Cerebellum (tissue), 4 donors: ENCODE measurements at places on chromosomes 7 and 10.

DNA sequence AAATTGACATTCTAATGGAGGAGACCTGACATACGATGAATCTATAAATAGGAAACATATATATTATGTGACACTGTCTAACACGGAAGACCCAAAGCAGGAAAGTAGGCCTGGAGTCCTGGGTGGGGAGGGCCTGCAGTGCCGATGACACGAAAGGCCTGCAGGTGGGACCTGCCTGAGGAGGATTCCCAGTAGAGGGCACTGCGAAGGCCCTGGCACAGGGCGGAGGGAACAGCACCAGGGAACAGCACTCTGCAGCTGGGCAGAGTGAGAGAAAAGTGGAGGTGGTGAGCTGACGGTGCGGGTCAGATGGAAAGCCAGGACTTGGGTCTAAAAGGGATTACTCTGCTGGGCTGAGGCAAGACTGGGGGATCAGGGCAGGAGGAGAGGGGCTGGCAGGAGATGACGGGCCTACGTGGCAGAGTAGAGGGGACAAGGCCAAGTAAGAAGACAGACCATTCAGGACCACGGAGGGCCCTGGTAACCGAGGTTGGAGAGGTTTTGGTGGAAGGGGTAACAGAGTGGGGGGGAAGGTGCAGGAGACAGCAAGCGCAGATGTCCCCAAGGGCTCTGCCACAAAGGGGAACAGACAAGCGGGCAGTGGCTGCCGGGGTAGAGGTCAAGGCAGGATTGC lies 8.1 kb downstream of the ZNF746 start:
- DNase-seq: peak; percentile 40

DNA sequence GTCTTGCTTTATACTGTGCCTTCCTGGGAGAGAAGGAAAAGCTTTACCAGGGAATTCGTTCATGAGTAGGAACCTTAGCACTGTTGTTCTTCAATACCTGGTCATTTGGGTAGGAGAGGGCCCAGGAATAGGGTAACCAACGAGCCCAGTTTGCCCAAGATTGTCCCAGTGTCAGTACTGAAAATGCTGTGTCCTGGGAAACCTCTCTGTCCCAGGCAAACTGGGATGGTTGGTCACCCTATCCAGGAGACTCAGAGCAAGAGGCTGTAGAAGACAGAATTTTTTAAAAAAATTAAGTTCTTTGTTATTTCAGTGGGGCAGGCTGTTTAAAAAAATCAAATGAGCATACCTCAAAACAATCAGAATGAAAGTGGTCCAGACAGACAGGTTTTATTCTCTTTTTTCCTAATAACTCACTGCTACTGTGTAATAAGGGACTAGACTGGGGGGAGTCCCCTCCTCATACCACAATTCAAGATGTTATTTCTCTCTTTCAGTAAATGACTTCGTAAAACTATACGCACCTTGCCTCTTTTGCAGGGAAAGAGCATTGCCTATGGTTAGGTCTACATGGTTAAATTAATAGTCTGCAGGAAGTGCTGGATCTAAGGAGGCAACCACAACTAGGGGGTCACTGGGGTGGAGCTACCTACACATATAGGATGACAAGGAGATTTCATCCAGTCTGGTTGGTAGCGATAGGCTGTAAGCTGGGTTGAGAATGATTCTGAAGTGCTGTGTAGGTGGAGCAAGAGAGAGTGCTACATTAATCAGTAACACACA lies 41.1 kb upstream of the FAM133B start:
- DNase-seq: no peak

DNA sequence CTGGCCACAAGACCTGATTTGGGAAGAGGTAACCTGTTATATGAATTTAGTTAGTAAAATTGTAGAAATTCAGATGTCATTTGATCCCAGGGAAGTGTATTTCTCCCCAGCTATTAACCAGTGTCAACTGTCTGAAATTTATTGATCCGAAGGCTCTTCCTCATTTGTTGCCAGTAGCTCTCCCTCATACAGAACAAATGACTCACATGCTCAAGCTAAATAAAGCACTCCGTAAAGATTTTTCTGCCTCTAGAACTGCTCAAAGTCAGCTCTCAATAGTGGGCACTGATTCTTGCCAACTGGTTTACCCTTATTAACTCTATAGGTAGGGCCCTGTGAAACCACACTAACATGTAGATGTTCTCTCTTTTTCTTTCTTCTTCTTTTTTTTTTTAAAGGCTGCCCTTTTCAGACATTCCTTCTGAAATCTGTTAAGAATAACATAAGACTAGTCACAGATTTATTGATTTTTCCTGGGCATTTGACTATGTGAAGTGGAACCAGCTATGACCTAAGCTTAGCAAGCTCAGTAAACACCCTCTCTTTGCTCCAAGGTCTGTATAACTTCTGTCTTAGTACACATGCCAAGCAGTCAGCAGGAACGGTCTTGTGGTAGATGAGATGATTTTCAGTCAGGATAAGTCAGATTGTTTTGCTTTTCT lies 21.8 kb downstream of the RPA3 start:
- no peak for DNase-seq

DNA sequence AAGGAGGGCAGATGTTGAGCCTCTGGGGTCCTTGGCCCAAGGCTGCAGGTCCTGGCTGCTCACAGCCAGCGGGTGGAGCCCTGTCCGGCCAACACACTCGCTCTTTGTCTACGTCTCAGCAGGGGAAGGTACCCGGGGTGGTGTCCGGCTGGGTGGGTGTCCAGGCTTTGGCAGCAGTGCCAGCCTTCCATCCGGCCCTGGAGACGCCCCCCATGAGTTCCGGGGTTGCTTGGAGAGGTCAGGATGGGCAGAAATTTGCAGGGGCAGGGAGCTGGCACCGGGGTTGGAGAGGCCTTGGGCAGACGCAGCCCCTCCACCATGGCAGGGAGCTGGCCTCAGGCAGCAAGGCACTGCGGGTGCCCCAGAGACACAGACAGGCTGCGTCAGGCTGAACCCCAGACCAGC lies 42.2 kb upstream of the ELN start:
- DNase-seq: no peak

- DNase-seq: no peak
Measured at GRCh38 chr10:123746061-123746460, 79.9 kb downstream of the GPR26 start.

DNA sequence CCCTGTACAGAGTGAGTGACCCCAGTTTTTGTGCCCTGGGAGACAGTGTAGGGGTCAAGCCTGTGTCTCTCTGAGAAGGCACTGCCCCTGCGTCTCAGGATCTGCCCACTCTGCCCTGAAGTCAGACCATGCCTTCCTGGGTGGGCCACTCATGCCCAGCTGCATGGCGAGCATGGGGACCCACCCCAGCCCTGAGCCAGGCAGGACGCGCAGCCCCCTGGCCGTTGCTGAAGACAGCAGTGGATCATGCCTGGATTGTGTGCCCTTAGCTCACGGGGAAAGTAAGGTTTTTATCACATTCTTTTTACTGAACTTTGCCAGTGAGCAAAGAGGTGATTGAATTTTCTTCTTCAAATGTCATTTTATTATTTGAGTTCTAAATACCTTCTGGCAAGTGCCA lies 66.2 kb downstream of the WDR37 start:
- no peak for DNase-seq
